ENCODE measurements at places on chromosomes 4 and X.

DNA sequence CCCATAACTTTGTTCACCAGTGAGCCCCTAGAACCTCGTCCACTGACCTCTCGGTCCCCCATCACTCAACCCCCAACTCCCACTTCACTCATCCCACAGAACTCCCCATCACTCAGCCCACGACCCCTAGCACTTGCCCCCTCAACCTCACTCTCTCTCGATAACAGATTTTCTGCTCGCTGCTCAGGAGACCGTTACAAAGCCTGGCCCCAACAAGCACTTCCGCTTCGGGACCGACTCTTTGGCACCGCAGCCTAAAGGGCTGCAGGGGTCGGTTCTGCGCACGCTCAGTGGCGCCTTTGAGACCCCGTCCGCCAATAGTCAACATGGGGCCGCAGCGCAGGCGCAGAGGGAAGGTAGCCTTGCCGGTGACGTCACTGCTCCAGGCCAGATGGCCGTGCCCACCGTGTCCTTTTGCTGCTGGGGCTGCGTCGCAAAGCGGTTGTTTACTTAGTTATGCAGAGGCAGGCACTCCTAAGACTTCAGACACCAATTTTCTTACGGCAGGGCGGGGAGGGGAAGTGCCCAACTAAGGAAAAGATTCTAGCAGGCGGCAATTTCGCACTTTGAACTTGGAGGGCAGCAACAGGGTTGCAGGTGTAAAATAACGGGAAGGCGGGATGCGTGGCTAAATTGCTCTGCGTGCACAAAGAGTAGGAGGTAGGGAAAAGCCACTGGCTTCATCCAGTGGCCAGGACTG lies at the start of gene ZNF182:
TSS of gene ZNF182 (minus strand) at position 232 of the 700 bp plus-strand sequence. CDS start 1,380 bp downstream, outside the sequence.
- DNase-seq = peak; percentile 80

- no peak for DNase-seq
Observed at GRCh38 chr4:169110633-169111032, 100.6 kb upstream of the CBR4 start.

- DNase-seq = no peak
Observed at GRCh38 chr4:80876810-80877209, 153.7 kb upstream of the BMP3 start.

DNA sequence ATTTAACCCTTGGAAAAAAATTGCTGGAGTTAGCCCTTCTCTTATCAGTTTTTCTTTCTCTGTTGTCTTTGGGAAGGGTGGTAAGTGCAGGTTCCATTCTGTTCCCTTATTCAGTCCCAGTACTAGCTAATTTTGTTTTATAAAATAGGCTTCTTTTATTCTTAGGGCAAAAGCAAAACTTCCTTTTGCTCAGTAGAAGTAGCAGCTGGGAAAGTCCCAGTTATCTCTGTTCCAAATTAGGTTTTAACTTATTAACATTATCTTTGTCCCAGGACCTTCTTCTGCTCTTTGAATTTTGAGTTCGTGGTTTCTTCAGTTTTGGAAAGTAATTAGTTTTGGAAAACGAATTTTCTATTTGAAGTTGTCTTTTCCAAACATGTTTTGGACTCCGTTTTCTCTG lies 61.1 kb downstream of the BANK1 start:
- DNase-seq = no peak

DNA sequence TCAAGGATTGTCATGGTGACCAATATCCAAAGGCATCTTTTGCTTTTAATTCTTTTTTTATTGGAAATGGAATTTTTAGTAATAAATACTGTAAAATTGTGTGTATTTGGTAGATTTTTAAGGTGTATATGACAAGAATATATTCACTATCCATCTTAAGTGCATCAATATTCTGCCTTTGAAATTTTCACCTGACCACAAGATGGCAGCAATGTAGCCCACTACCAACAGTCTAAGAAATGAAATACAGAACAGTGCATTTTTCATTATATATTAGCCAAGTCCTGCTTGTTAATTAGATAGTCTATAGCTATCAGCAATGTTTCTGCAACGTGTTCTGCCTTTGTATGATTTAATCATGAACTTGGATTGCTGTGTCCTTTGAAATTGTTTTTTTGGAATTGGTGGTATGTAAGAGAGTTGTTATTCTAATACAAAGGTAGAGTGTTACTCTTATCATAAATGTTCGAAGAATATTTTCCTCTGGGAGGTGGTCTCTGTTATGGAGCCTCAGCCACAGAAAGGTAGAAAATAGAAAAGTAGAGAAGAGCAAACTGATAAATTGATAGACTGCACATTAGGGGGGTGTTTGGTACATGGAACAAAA lies 38.2 kb downstream of the HPGDS start:
- peak; percentile 20 for DNase-seq

GRCh38 chr4:73743281-73743680 lies 2.9 kb downstream of the CXCL8 start:
- DNase-seq = no peak

Data from midbrain (tissue), 1 donor.